Fibroblast of skin of abdomen (primary cell): ENCODE measurements at places on chromosomes 4 and X.

DNA sequence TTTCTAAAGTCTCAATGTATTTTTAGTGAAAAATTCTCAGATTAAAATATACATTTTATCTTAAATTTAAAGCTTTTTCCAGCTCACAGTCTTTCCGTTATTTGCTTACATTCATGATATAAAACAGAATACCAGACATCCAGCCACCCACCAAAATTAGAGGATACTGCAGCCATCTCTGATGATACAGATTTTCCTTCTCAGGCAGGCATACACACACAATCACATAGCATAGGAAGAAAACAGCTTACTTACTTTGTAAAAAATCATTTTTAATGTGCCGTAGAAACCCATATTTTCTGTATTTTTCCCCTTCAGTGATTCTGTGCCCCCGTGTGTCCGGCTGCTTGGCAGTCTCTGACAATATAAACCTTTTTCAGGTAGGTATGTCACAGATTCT, 183.7 kb downstream of the FBXW7 start:
- no peak for DNase-seq

DNA sequence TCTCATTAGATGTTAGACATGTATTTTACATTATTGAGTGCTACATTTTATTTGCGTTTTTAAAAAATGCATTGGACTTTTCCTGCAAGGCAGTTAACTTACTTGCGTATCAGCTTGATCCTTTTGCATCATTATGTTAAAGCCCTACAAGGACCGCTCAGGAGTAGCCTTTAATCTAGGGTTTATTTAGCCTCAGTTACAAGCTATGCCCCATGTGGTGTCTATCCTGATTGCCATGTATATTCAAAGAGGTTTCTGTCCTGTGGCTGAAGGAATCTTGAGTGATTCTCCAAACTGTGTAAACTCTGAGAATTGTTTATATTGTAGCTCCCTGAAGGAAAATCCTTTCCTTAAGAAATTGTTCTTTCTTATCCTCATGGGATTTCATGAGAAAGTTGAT, 821.8 kb upstream of the AGA start:
- DNase-seq, result no peak

DNA sequence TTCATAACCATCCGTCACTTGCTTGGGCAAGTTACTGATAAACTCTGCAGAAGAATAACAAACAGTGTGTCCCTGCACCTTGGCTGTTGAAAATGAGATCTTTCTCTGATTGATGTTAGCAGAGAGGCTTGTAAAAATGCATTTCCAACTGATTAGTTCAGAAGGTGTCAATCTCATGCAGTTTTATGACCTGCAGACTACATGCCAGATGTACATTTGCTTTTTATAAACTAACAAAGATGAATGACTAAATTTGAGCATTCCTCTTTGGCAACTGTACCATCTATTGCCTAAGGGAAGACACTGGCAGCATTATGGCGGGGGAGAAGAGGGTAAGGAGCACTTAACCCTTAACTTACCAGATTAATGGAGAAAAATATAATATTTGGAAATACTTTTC, 192.8 kb downstream of the DCTD start:
- DNase-seq, result no peak

- no peak for DNase-seq
Measured at GRCh38 chrX:111360839-111361238, 51.2 kb downstream of the DCX start.

DNA sequence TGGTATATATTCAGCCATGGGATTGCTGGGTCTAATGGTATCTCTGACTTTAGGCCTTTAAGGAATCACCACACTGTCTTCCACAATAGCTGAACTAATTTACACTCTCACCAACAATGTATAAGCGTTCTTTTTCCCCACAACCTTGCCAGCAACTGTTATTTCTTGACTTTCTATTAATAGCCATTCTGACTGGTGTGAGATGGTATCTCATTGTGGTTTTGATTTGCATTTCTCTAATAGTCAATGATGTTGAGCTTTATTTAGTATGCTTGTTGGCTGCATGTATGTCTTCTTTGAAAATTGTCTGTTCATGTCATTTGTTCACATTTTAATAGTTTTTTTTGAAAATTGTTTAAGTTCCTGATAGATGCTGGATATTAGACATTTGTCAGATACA, 235.2 kb downstream of the HEPH start:
- no peak for DNase-seq

DNA sequence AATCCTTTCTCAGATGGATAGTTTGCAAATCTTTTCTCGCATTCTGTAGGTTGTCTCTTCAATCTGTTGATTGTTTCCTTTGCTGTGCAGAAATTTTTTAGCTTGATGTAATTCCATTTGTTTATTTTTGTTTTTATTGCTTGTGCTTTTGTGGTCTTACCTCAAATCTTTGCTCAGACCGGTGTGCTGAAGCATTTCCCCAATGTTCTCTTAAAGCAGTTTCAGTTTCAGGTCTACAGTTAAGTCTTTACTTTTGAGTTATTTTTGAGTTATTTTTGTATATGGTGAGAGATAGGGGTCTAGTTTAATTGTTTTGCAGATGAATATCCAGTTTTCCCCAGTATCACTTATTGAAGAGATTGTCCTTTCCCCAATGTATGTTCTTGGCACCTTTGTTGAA, 18.2 kb upstream of the SLC25A14 start:
- DNase-seq, result no peak

- no peak for DNase-seq
Measured at GRCh38 chr4:84740057-84740456, 157.1 kb downstream of the CDS1 start.

- no peak for DNase-seq
Measured at GRCh38 chrX:30262763-30263162, 15.8 kb downstream of the MAGEB1 start.

- no peak for DNase-seq
Measured at GRCh38 chr4:66606215-66606614, 935.9 kb upstream of the EPHA5 start.

DNA sequence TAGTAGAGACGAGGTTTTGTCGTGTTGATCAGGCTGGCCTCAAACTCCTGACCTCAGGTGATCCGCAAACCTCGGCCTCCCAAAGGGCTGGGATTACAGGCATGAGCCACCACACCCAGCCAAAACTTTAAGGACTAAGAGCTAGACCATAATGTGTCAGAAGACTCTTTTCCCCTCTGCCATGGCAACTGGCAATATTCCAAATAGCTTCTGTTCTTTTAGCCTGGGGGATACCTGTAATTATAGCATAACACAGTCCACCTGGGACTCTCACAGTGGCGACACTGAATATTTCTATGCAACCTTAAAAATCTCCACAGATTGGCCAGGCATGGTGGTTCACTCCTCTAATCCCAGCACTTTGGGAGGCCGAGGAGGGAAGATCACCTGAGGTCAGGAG, 45.5 kb upstream of the RBM47 start:
- no peak for DNase-seq

- peak; percentile 36 for DNase-seq
Measured at GRCh38 chrX:135086197-135086854, 34.0 kb downstream of the ETDB start.

- DNase-seq, result peak; percentile 2
Measured at GRCh38 chr4:70365479-70365878, 4.9 kb downstream of the SMR3A start.

- no peak for DNase-seq
Measured at GRCh38 chrX:43899878-43900815, 17.9 kb upstream of the MAOB start.

DNA sequence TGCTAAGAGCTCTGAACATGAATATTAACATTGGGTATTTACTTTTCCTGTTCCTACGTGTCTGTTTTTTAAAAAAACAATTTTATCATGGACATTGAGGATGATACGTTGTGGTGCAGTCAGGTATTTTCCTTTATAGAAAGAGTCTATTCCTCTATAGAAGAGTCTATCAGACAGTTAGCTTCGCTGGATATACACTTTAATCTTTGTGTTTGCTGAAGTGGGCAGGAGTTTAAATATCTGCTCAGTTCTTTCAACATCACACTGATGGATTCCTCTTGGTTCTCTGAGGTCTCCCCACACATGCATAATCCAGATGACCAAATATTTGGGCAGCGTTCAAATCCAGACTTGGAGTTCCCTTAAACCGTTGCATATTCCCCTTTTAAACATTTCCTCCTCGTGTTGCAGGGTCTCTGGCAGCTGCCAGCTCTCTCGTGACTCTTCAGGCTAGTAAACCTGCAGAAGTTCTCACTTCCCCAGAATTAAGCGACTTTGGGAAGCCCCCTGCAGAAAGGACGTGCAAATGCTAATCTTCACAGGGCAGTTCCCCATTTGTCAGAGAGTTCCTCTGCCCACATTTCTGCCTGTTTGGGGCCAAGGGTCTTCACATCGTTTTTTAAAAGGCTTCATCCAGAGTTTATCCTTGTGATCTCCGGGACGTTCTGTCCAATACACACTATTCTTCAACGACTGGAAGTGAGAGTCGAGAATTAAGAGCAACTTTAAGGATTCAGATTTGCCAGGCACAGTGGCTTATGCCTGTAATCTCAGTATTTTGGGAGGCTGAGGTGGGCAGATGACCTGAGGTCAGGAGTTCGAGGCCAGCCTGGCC, 20.5 kb upstream of the DHRSX start:
- DNase-seq, result no peak

DNA sequence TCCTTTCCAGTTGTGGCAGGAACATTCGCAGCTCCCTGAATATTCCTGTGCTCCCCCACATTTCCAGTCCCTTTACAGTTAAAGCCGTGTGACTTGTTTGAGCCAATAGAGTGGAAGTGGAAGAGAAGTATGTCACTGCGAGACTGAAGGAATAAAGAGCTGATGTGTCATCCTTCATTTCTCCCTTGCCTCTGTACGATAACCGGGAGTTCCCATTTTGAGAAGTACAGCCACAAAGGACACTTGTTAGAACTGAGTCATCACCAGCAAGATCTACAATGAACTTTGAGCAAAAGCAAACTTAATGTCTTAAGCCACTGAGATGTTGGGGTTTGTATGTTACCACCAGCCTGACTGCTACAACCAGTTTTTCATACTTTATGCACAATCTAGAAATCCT, 92.3 kb downstream of the SPRY1 start:
- DNase-seq, result peak; percentile 40

DNA sequence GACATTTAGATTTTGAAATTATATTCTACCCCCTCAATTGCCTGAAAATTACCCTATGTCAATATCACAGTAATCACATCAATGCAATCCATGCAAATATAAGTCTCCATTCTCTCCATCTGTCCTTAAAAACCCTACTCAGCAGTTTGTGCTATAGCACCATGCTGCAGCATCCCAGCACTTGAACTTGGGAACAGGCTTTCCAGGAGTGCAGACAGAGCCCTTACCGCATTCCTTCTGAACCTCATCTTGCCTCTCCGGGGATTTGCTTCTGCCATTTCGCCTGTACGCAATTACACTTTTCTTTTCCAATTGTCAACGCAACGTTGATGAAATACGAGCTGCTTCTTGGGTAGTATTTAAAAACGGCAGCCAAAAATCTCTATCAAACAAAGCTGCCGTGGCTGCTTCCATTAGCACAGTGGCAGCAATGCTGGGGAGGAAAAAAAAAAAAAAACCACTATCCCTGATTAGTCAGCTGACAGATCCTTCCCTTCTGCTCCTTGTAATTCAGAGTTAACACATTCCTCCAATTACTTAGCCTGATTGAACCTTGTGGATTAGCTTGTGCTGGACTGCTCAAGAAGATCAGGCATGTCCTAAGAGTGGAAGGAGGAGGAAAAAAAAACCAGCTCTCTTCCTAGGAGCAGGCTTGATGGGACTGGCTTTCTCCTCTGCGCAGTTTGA, 65.6 kb downstream of the MCF2 start:
- peak; percentile 10 for DNase-seq

DNA sequence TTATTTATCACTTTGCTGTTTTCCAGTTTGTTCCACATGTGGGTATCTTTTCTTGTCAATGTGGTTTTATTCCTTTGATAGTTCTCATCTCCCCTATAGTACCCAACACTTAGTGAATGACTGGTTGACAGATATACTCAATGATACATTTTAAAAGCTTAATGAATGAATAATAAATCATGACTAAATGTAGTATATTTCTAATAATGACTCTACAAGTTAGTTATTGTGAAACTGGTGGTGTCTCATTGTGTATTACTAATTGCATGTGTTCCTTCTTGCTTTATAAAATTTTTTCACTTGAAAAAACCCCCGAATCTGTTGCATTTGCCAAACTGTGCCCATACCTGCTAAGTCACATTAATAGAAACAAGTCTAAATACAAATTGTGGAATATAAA, 95.4 kb downstream of the MBNL3 start:
- no peak for DNase-seq
